ENCODE measurements at places on chromosomes 11 and 22. TPM values are rescaled to one million over a fixed set of nuclear protein-coding genes. Genes with fewer than 3 reads are reported as not detected.

DNA sequence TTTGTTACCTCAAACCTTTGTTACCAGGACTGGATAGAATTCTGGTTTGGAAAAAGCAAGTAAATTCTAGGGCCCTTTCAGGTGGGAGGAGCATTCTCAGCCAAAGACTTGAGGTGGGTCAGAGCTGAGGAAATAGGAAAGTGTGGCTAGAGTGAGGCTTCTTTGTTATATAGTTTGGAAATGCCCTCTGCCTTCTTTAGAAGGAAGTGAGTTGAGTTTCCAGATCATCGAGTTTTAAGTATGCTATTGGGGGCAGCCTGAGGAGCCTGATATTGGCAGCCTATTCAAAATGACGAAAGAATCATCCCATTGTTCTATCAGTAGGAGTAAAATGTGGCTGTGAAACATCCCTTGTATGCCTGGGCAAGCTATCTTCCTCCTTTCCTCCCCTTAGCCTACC, 134.1 kb downstream of the ARHGAP42 start:
- no peaks in the 10 kb centered on the region for H3K27me3 ChIP-seq
- peaks cover 23% of the 10 kb centered on the region for H3K4me1 ChIP-seq
- no peak for DNase-seq

- H3K27me3 ChIP-seq: no peaks in the 10 kb centered on the region
- H3K36me3 ChIP-seq: no peaks in the 10 kb centered on the region
- no peak overlapping the region for H3K27ac ChIP-seq
- no peak overlapping the region for H3K4me3 ChIP-seq
- no peak for DNase-seq
Measured at GRCh38 chr11:114395736-114396135, 4.6 kb downstream of the C11orf71 start.

- H3K27ac ChIP-seq: no peak overlapping the region
- peaks cover 6% of the 10 kb centered on the region for H3K27me3 ChIP-seq
- no peak for DNase-seq
- H3K4me1 ChIP-seq: peaks cover 4% of the 10 kb centered on the region
Measured at GRCh38 chr11:19605520-19606371, 106.9 kb upstream of the NAV2 start.

DNA sequence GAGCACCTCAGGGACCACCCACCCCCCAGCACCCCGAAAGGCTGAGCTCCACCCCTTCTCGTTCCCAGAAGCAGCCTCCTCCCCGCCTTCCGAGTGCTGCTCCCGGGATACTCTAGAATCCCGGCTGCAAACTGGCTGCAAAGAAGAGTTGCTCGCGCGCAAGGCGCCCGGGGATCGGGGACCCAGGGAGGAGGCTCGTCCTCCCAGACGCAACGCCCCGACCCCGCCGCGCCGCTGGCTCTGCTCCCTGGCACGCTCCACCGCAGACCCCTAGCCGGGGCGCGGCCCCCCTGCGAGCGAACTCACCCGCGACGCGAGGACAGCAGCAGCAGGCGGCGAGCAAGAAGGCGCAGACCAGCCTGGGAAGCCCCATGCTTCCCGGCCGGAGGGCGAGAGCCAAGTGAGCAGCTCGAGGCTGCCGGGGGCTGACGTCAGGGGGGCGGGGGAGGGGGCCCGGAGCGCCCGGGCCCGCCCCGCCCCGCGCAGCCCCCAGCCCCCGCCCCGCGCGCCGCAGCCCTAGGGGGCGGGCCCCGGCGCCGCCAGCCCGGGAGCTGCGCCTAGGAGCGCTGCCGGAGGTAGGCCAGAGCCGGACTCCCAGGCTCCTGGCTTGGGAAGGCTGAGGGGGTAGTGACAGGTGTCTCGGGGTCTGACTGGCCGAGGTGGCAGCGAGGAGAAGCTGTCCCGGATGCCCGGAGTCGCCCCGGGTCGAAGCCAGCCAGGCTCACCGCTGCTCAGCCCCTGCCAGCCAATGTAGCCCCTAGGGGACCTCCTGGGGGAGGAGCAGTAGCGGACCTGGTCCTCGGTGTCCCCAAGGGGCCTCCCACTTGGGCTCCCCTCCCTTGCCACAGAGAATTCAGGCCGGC, at the start of gene MCAM:
TSS of gene MCAM (minus strand) at position 402 of the 863 bp plus-strand sequence. CDS start at position 373, 29 bp downstream.
- peaks cover 36% of the 10 kb centered on the region for H3K4me1 ChIP-seq
- H3K27me3 ChIP-seq: no peaks in the 10 kb centered on the region
- H3K27ac ChIP-seq: peak within 1 kb of the TSS; percentile 34
- H3K36me3 ChIP-seq: no peaks in the 10 kb centered on the region
- H3K4me3 ChIP-seq: peak within 1 kb of the TSS; percentile 69
- peak; percentile 70 for DNase-seq

DNA sequence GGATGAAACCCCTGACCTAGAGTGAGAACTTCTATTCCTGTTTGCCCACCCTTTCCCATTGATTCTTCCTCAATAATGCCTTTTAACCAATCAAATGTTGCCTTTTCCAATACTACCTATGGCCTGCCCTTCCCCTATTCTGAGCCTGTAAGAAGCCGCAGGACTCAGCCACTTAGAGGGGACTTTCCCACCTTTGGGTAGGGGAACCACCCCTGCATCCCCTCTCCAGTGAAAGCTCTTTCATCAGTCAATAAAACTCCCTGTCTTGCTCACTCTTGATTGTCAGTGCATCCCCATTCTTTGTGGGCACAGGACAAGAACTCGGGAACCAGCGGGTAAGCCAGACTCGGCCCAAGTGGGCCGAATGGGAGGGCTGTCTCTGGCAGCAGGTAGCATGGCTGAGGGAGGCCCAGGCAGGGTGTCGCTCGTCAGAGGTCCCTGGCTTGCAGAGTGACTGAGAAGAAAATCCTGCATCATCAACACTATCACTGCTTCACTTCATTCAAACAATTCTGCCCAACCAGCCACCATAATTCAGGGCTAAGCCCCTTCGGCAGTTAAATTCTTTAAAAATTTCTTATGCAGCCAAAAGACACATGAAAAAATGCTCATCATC, 30.4 kb downstream of the LDHAL6A start:
- no peaks in the 10 kb centered on the region for H3K4me1 ChIP-seq
- DNase-seq: no peak
- no peaks in the 10 kb centered on the region for H3K27me3 ChIP-seq
- H3K4me3 ChIP-seq: no peak overlapping the region
- H3K27ac ChIP-seq: no peak overlapping the region
- H3K36me3 ChIP-seq: peaks cover 61% of the 10 kb centered on the region

PRAME gene
- not detected for total RNA-seq

GRCh38 chr11:109993786-109994185, 99.4 kb upstream of the ZC3H12C start:
- H3K4me3 ChIP-seq: no peak overlapping the region
- H3K4me1 ChIP-seq: no peaks in the 10 kb centered on the region
- no peak for DNase-seq

GRCh38 chr22:39662686-39663052, 92.1 kb downstream of the CACNA1I start:
- H3K4me1 ChIP-seq: peaks cover 7% of the 10 kb centered on the region
- H3K4me3 ChIP-seq: peak overlapping the region; percentile 34
- H3K27ac ChIP-seq: no peak overlapping the region
- peaks cover 89% of the 10 kb centered on the region for H3K27me3 ChIP-seq
- no peak for DNase-seq

DNA sequence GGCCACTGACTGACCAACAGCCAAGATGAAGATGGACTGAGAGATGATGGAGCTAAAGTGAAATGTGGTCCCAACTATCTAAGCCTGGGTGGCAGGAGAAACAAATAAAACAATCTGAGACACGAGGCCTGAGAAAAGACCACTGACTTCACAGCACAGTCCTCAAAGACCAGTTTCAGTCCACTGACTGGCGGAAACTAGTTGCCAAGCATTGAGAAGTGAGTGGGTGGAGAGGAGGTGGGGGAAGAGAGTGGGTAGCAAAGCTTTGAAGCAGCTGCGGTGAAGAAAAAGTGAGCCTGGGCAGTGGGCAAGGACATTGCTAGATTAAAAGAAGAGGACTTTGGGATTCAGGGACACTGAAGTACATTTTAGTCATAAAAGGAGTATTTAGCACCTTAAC, 1.9 kb downstream of the MS4A1 start:
- no peak for DNase-seq
- no peaks in the 10 kb centered on the region for H3K4me1 ChIP-seq
- no peaks in the 10 kb centered on the region for H3K36me3 ChIP-seq
- H3K27me3 ChIP-seq: peaks cover 6% of the 10 kb centered on the region
